HT-29 (cell line): ENCODE measurements at places on chromosomes 2 and 18.
A peak's percentile ranks its signal among the peaks of the same experiment; 100 is the strongest.

DNA sequence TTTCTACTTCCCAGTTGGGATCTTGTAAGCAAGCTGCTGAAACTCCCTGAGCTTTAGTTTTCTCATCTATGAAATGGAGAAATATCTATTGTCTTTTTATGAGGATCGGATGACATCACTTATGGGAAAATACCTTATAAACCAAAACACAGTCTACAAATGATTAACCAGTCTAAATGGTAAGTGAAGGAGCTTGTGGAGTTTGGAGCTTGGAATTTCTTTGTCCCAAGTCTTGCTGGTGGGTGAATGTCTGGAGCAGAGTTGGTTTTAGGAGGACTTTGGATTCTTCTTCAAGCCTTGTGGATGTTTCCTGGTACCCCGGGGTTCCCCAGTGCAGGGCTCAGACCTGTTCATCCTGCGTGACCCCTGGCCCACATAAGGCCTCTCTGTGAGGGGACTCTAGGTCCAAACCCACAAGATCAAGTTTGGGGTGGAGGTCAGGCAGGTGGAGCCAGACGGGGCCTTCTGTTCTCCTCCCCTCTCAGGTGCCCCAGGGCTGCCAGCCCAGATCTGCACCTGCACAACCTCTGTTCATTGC, 43.2 kb downstream of the FOSL2 start:
- peak; percentile 76 for DNase-seq

- peak; percentile 90 for DNase-seq
Observed at GRCh38 chr2:231714639-231715498, 6.5 kb downstream of the PTMA start.

DNA sequence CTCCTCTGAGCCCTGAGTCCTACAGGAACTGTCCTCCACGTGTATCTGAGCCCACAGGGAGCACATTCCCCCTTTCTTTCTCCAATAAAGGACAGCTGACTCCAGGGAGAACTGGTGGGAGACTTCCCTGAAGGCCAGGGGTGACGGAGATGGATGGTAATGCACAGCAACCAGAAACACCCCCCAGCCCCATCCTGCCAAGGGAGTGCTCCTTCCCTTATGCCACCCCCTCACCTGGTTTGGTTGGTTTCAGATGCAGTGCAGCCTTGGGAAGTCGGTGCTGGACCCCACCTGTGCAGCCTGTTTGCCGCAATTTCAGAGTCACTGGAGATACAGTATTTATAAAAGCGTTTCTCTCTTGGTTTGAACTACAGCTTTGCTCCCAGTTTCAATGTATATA, 24.0 kb downstream of the GPR55 start:
- DNase-seq = no peak

- no peak for DNase-seq
Observed at GRCh38 chr18:58288921-58289797, 245.1 kb downstream of the NEDD4L start.

DNA sequence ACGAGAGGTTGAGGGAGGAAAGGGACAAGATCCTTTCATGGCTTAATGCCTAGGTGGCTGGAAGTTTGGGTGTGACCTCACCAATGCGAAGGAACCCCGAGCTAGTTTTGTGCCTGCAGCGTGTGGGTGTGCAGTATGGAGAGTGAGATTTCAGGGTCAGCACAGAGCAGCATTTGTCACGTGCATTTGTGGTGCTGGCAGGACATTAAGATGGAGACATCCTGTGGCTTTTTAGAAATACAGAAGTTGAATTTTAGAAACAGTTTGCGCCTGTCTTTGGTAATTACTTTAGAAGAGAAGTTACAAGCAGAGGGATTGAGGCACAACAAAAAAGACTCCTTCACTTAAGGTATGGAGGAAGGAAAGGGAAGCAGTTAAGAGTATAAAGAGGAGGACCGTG, 258.2 kb upstream of the THUMPD2 start:
- no peak for DNase-seq

- DNase-seq = no peak
Observed at GRCh38 chr2:206225435-206226232, 48.8 kb upstream of the ZDBF2 start.

GRCh38 chr2:160288324-160288723, 88.3 kb upstream of the ITGB6 start:
- no peak for DNase-seq

GRCh38 chr18:66826211-66826610, 222.3 kb upstream of the CDH19 start:
- no peak for DNase-seq

DNA sequence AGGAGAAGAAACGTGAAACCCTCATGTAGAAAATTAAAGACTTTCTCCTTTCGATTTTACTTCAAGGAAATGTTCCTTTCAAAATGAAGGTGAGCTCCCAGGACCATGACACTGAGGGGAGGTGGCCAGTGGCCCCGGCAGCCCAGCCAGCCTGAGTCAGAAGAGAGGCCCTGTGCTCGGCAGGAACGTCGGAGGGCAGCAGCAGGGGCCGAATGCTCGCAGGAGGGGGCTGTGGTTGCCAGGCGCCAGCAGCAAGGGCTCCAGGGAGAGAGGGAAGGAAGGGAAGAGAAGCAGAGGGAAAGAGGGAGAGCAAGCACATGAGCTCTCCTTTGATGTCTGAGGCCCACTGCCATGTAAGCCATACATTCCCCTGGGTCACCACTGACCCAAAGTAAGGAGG, 73.3 kb upstream of the ACKR3 start:
- no peak for DNase-seq

DNA sequence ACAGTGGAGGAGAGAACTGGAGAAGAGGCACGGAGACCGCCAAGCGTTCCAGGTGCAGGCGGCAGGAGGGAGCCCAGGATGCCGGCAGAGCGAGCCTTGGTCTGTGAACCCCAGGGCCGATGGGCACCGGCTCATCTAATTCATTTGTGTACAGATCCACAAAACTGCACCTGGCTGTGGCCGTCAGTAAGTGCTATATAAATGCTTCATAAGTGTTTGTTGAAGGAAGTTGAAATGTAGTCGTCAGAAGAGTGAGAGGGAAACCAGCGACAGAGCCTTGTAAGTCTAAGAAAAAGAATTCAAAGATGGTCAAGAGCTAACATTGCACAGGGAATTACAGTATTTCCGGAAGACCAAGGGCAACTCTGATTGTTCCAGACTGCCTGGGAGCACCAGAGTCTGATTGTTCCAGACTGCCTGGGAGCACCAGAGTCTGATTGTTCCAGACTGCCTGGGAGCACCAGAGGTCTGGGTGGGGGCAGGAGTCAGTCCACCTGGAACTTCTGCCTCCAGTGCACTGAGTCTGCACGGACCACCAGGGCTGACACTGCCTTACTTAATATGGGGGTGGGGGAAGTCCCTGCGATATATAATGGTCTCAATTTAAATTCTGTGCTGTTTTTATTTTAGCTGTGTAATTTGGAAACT, 112.3 kb downstream of the BCL2 start:
- no peak for DNase-seq

GRCh38 chr2:217228732-217229131, 368.9 kb upstream of the TNP1 start:
- DNase-seq = no peak

GRCh38 chr2:55232863-55233657, 572 bp downstream of the RPS27A start:
- DNase-seq = peak; percentile 47

DNA sequence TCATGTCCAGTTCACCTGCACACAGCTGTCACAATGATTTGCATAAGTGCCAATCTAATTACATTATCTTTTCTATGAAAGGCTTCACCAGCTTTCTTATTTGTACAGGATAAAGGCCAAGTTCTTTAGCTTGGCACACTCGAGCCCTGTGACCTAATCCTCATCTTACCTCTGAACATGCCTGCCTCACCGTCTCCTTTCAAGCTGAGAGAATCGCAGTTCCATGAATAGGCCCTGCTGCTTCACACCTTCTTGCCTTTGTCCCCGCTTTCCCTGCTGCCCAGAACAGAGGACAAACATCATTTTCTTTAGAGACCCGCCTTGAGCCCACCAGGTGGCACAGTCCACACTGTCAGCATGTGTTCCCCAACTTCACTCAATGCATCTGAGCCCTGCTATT, 1094.7 kb downstream of the BCL11A start:
- DNase-seq = no peak

- DNase-seq = no peak
Observed at GRCh38 chr2:28400419-28400818, 7.8 kb downstream of the FOSL2 start.

- DNase-seq = peak; percentile 70
Observed at GRCh38 chr18:58180738-58181353, 136.8 kb downstream of the NEDD4L start.

- no peak for DNase-seq
Observed at GRCh38 chr18:78672862-78673446, 306.7 kb upstream of the SALL3 start.

- no peak for DNase-seq
Observed at GRCh38 chr2:182319556-182320505, 107.0 kb downstream of the PDE1A start.

DNA sequence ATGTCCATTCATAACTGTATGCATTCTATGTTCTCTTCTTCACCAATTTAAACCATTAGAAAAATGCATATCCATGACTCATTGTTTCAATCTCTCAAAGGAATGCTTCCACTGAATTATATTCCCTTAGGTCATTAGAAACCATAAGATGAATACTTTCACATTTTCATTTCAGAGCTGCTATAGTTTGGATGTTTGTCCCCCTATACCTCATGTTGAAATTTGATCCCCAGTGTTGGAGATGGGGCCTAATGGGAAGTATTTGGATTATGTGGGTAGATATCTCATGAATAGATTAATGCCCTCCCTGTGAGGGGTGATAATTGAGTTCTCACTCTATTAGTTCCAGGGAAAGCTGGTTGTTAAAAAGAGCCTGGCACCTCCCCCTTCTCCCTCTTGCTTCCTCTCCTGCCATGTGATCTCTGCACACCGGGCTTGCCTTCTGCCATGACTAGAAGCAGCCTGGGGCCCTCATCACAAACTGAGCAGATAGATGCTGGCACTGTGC, 35.7 kb downstream of the THUMPD2 start:
- no peak for DNase-seq

- DNase-seq = no peak
Observed at GRCh38 chr2:212408524-212408923, 130.1 kb downstream of the ERBB4 start.

- no peak for DNase-seq
Observed at GRCh38 chr2:188664416-188664815, 309.8 kb upstream of the COL3A1 start.

DNA sequence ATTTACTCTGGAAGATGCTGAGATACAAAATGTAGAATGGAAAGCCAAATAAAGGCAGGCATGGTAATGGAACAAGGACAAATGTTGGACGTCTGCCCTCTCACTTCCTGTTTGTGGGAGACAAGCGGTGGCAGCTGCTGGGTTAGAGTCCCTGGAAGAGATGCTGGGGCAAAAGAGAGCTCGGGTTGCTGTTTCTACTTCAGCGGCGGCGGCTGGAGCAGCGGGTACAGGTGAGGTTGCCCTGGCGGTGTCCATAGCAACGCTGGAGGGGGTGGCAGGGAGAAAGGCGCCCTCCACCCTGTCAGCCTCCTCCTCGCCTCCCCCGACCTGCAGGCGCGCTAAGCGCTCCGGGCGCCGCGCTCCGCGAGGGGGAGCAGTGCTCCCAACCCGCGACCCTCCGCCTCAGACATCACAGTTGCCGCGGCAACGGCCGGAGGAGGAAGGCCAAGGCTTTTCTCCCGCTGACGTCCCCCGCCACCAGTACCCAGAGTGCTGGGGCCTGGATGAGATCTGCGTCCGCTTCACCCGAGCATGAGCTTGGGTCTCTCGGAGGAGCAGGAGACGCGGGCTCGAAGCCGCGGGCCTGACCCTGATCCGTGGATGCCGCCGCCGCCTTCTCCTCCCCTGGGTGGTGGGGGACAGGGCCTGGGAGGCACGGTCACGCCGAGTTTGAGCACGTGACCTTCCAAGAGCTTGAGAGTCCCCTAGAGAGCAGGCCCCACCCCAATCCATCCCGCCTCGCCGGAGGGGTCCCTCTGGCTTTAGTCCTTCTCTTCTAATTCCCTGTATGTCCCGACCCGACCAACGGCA, 65.6 kb downstream of the NOL4 start:
- no peak for DNase-seq

DNA sequence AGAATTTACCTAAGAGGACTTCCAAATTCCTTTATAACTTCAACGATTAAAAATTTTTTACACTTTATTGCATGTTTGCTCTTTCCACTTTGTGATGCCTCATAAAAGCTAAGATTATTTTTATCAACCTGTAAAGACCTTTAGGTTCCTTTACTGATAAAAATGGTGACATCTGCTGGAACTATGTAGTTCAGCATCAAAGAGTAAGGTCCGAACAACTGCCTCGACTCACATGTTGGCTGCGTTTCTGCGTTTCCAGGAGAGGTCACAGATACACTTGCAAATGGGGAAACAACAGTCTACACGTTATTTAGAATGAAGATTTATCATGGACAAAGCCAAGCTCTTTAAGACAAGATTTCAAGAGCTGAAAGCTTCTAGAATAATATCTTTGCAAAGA, 18.8 kb upstream of the TMX3 start:
- DNase-seq = no peak

DNA sequence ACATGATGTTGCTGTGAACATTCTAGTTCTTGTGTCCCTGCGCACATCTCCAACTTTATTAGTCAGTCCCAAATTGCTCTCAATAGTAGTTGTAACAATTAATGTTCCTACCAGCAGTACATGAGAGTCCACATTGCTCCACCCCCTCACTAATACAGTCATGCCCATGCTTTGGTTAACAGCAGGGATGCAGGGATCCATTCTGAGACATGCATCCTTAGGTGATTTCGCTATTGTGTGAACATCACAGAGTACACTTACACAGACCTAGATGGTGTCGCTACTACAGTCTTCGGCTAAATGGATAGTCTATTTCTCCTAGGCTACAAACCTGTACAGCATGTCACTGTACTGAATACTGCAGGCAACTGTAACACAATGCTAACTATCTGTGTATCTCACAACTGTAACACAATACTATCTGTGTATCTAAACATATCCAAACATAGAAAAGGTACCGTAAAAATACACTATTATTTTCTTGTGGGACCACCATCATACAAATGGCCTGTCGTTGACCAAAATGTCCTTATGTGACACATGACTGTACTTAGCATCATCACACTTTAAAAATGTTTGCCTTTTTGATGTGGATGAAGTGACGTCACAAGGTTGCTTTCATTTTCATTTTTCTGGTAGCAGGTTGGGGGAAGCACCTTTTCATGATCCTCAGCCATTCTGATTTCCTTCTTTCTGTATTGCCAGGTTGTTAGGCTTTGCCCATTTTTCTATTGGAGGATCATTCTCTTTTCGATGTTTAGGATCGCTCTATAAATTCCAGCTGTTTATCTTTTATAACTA, 82.9 kb upstream of the RNF152 start:
- no peak for DNase-seq

DNA sequence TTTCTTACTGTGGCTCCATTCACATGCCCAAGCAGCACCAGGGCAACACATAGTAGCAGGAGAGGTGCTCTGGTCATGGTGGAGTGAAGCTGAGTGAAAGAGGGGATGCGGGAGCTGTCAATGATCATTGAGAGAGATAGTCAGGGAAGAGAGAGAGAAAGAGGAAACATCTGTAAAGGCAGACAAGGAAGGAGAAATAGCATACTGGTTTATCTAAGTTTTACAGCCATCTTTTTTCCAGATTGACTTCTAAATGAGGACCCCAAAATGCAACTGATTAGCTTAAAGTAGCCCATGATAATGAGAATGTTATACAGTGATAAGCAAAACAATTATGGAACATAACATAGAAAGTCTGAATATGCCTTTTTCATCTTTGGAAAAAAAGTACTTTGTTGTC, at the start of gene C2orf66:
Gene C2orf66, minus strand, starts transcription at position 96 of the 400 bp plus-strand sequence. Its CDS starts 19 bp downstream, at position 77.
- DNase-seq = no peak
